ENCODE measurements at places on chromosomes 7 and 10.

DNA sequence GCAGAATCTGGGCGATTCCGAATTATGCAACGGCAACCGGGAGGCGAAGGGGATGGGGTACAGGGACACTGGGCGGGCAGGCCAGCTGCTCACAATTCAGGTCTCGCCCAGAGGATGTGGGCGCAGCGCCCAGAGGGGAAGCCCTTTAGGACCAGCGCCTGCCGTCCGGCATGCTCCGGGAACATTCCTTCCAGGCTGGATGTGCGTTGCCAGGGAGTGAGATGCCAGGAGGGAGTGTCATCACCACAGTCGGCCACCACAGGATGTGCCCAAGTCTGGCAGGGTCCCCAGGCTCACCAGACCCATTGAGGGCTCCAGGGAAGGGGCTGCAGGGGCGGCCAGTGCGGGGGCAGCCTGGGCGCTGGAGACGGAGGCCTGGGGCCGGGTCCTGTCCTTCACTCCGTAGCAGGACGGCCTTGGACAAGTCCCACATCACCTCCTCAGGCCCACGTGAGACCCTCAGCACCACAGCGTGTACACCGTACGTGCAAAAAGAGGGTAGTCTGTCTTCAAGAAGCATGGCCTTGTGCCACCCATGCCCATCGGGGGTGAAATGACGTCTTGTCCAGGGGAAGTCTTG is 63.9 kb downstream of the FOXL3 start:
- DNase-seq = no peak

DNA sequence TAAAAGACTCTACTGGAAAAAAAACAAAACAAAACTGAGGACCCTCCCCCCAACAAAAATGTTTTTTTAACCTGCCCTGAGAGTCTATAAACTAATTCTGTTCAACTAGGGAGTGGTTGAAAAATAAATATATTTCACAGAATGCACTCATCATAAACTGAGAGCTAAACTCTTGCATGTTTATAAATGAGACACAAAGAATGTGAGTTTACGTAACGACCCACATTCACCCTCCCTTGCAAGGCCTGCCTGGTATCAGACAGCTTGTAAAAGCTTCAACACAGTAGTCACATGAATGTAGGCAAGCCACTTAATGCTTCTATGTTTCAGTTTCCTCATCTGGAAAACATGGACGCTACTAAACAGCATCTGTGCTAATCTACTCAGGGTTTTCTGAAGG is 50.3 kb downstream of the JAZF1 start:
- DNase-seq = no peak

DNA sequence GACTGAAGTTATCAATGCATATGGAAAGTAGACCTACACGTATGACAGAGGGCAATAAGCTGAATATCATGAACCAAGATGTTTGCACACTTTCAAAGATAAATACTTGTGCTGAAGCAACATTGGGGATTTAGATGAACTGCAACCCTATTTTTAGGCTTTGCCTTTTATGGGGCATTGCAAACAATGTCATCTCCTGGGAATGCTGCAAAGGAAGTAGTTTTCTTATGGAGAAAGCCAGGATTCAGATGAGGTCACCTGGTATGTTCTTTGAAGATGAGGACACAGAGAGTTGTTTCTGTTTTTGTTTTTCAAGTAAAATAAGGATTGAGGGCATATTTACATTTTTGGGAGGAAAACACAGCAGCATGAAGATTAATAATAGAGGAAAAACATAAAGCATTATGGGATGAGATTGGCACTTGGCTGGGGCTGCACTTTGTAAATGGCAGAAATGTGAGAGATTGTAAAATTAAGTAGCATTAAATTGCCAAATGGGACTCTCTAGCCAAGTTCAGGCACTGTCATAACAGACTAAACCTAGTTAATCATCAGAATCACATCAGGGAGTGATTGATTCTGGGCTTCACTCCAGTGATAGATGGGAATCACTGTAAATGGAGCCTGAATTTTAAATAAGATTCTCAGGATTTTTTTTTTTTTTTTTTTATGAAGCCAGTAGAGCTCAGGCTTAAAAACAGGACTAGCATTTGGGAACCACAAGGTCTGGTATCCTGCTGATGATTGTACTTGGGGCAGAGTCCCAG is 63.1 kb downstream of the MALRD1 start:
- no peak for DNase-seq

DNA sequence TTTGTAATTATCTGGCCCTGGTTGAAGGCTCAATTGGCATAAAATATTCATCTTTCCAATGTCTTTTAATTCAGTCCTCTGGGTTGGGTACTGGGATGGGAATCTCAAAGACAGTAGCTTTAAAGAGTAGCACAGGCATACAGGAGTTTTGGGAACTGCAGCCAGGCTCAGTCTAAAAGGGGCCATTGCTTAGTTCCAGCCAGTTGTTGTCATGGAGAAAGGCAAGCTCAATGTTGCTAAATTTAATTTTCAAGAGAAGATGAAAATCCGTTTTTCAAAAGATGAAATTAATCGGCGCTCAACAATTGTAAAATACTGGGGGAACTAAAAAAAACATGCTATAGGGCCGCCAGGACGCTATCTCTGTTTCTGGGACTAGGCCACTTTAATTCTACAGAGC is 375.1 kb downstream of the PHTF2 start:
- DNase-seq = no peak

GRCh38 chr10:114265392-114266053 is 26.5 kb downstream of the VWA2 start:
- no peak for DNase-seq

- DNase-seq = no peak
Measured at GRCh38 chr10:115141254-115141653, 48.1 kb downstream of the ATRNL1 start.

GRCh38 chr7:150898475-150899011 is 46.2 kb downstream of the AOC1 start:
- DNase-seq = peak; percentile 59

- DNase-seq = no peak
Measured at GRCh38 chr7:5550385-5550784, 126.8 kb upstream of the TNRC18 start.
